ENCODE measurements at places on chromosomes 1 and 21. TPM values are rescaled to one million over a fixed set of nuclear protein-coding genes. Genes with fewer than 3 reads are reported as not detected.

- no peaks in the 10 kb centered on the region for H3K36me3 ChIP-seq
- peaks cover 4% of the 10 kb centered on the region for H3K4me1 ChIP-seq
- H3K27me3 ChIP-seq: no peaks in the 10 kb centered on the region
- H3K4me3 ChIP-seq: no peak overlapping the region
- H3K27ac ChIP-seq: no peak overlapping the region
- no peak for DNase-seq
These were observed 175.6 kb downstream of the NRIP1 start for GRCh38 chr21:14889080-14889810.

- no peaks in the 10 kb centered on the region for H3K27me3 ChIP-seq
- H3K36me3 ChIP-seq: no peaks in the 10 kb centered on the region
These were observed 177.8 kb downstream of the PSMG1 start for GRCh38 chr21:39005502-39005787.

DNA sequence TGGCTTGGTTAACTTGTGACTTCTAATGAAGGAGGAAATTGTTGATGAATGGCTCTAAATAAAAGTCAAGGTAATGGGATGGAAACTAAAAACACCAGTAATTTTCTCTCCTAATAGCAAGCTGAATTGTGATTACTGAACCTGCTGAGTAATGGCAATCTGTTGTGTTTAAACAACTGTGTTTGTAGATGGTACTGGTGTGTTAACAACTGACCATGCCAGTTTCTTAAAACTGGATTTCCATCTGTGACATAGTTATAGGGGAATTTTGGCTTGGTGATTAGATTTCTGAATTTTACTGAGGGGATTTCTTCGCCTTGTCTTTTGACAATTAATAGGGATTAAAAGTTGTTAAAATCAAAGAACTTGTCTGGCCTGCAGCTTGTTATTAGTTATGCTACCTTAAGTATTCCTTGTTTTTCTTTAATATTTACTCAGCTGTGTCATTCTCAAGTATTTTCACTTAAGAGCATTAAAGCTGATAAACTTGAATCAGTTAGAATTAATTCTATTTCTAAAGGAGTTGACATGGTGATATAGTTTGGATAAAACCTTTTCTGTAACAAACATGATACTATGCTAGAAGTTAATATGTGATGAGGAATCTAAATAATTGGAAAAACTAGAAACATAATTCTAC, 7.9 kb upstream of the ERO1B start:
- no peaks in the 10 kb centered on the region for H3K36me3 ChIP-seq
- H3K27me3 ChIP-seq: no peaks in the 10 kb centered on the region
- H3K27ac ChIP-seq: no peak overlapping the region
- no peaks in the 10 kb centered on the region for H3K4me1 ChIP-seq
- no peak overlapping the region for H3K4me3 ChIP-seq

GRCh38 chr1:111211921-111212320, 11.5 kb upstream of the DENND2D start:
- peaks cover 4% of the 10 kb centered on the region for H3K4me1 ChIP-seq
- no peak overlapping the region for H3K4me3 ChIP-seq
- H3K36me3 ChIP-seq: no peaks in the 10 kb centered on the region
- no peaks in the 10 kb centered on the region for H3K27me3 ChIP-seq
- no peak overlapping the region for H3K27ac ChIP-seq
- DNase-seq: no peak

DNA sequence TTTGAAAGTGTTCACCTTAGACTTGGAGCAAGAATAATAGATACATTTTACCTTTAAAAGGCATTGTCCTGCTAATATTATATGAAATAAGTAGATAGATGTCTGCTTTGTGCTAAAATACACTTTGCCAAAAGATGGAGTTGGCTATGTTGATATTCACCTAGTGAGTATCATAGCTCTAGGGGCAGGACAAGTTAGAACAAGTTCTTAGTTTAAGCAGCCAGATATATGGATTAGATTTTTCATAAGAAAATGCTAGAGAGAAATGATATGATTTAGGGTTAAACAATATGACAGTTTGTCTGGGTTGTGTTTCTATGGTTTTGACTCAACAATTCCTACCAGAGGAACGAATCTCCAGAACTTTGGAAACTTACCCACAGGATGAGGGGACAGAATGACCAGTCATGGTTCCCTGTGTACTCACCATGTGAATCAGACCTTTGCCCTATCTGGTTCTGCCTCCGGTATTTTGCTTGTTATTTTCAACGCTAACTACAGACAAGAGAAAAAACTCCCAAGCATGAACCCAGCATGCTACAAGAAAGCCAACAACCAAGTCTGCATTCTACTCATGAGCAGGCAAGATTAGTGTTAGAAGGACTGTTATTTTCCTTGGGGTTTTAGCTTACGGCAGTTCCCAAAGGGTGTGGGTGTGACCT, 1.7 kb downstream of the F5 start:
- no peak for DNase-seq
- H3K4me3 ChIP-seq: no peak overlapping the region
- no peak overlapping the region for H3K27ac ChIP-seq
- no peaks in the 10 kb centered on the region for H3K27me3 ChIP-seq

GRCh38 chr1:65265296-65265650, 44.1 kb upstream of the DNAJC6 start:
- no peaks in the 10 kb centered on the region for H3K27me3 ChIP-seq
- H3K27ac ChIP-seq: no peak overlapping the region
- no peak for DNase-seq
- no peak overlapping the region for H3K4me3 ChIP-seq
- no peaks in the 10 kb centered on the region for H3K36me3 ChIP-seq
- peaks cover 10% of the 10 kb centered on the region for H3K4me1 ChIP-seq

DNA sequence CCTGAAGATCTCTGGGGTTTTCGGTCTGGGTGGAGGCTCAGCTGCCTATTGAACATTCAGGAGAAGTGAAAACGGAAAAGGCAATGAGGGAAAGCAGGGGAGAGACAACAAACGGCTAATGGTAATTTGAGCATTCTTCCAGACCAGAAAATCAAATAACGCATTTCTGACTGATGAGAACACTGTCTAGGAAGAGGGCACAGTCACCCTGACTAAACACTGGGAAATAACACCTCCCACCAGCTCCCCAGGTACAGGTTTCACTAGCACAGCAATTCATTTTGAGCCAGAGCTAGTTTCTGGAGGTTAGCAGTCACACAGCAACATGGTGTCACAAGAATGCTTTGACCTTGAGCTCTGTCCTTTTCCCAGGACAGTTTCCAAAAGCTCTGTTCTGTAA, 21.1 kb downstream of the NCF2 start:
- no peaks in the 10 kb centered on the region for H3K27me3 ChIP-seq
- H3K27ac ChIP-seq: no peak overlapping the region
- peaks cover 3% of the 10 kb centered on the region for H3K4me1 ChIP-seq
- no peak for DNase-seq
- no peak overlapping the region for H3K4me3 ChIP-seq

- H3K4me1 ChIP-seq: no peaks in the 10 kb centered on the region
- no peak overlapping the region for H3K27ac ChIP-seq
- no peaks in the 10 kb centered on the region for H3K27me3 ChIP-seq
- no peak for DNase-seq
These were observed 132.2 kb downstream of the ATP5PO start for GRCh38 chr21:33783187-33783979.

DNA sequence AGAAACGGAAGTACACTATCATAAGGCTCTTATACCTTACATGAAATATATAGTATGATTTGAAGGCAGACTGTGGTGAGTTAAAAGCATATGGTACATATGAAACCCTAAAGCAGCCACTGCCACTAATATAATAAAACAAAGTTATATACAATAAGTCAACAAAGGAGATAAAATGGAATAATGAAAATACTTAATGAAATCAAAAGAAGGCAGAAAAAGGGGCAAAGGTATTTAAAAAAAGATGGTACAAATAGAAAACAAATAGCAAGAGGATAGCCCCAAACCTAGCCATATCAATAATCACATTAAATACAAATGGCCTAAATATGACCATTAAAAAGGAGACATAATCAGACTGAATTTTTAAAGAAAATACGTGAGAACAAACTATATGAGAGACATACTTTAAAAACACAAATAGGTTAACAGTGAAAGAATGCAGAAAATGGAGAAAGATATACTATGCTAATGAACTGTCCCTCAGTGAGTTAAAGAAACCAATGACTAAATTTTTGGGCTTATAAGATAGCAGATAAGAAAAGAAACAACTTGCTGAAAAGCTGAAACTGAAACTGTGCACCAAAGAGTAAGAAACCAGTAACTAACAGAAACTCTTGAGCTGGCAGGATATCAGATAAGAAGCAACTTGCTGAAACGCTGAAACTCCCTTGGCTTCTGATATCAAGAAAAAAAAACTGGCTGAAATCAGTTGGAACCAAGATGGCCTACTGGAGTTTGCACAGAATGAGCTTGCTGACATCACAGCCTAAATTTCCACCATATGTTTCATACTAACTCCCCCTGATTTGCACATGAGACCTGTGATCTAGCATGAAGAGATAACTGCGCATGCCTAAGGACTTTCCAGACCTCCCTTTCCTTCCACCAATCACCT, 44.3 kb upstream of the IL10 start:
- H3K4me1 ChIP-seq: peaks cover 3% of the 10 kb centered on the region
- H3K36me3 ChIP-seq: no peaks in the 10 kb centered on the region
- H3K4me3 ChIP-seq: no peak overlapping the region
- no peak for DNase-seq
- no peak overlapping the region for H3K27ac ChIP-seq

- no peak for DNase-seq
- H3K27me3 ChIP-seq: no peaks in the 10 kb centered on the region
- H3K36me3 ChIP-seq: no peaks in the 10 kb centered on the region
- H3K27ac ChIP-seq: no peak overlapping the region
- no peaks in the 10 kb centered on the region for H3K4me1 ChIP-seq
These were observed 47.8 kb upstream of the PRDM2 start for GRCh38 chr1:13652238-13652637.

- no peak overlapping the region for H3K4me3 ChIP-seq
- no peaks in the 10 kb centered on the region for H3K4me1 ChIP-seq
- no peak overlapping the region for H3K27ac ChIP-seq
These were observed 34.4 kb downstream of the KLHL20 start for GRCh38 chr1:173749137-173749536.

GRCh38 chr21:45945066-45945867, 36.3 kb upstream of the COL6A1 start:
- H3K4me3 ChIP-seq: no peak overlapping the region
- no peak for DNase-seq
- H3K4me1 ChIP-seq: peaks cover 3% of the 10 kb centered on the region
- H3K27ac ChIP-seq: no peak overlapping the region
- no peaks in the 10 kb centered on the region for H3K27me3 ChIP-seq
- no peaks in the 10 kb centered on the region for H3K36me3 ChIP-seq

- DNase-seq: no peak
- H3K27ac ChIP-seq: no peak overlapping the region
- no peak overlapping the region for H3K4me3 ChIP-seq
- no peaks in the 10 kb centered on the region for H3K36me3 ChIP-seq
These were observed 65.1 kb upstream of the ID3 start for GRCh38 chr1:23624440-23624839.

DNA sequence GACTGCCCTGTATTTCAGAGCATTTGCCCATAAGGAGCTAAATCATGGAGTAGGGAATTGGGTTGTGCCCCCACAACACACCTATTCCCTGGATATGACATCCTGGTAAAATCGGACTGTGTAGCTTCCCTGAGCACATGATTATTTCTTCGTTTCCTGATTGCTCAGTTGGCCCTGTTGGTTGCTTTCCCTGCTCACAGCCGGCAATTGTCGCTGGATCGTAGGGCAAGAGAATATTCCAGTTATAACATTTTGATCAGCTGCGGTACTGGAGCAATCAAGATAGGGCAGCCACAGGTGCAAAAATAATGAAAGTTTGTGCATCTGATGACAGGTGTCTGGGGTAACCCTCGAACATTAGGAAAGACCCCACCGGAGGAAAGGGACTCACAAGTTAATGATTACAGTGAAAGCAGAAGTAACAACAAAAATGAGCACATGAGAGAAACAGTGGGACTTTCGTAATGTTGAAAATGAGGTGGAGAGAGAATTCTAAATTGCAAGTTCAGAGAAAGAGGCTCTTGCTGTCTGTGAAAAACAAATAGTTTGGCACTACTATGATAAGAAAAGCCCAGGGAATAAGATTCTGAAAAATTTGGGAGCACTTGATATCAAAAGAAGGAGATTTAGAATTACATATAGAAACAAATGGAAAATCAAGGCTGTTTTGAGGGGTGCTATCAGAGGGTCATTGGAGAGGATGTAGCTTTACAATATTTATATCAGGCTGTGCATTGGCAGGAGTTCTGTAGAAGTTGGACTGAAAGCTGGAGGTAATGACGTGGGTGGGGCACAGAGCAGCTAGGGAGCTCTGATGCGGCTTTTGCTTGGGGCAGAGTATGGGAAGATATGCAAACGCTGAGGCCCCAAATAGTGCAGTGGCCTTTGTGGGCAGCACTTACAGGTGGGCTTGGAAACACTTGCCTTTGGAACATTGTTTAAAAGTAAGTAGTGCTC, at the start of gene MAB21L3:
TSS of gene MAB21L3 (plus strand) at position 833 of the 957 bp plus-strand sequence. CDS start 1,217 bp downstream, outside the sequence.
- peaks cover 5% of the 10 kb centered on the region for H3K4me1 ChIP-seq
- no peaks in the 10 kb centered on the region for H3K27me3 ChIP-seq

DNA sequence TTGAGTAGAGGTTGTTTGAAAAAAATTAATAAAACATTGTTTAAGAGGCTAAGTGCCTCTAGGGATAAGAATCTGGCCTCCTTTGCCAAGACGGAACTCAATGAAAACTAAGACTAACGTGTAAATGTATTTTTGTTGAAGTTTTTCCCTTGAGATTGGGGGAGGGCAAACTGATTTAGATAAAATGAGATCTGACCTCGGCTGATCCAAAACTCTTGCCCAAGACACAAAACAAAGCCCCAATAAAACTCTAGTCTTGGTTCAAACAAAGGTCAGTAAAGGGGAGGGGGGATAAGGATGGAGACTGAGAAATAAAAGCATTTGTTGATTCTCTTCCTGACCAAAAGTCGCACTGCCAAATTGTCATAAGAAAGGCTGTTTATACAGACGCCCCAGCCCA, 134.8 kb upstream of the DPT start:
- DNase-seq: no peak
- no peaks in the 10 kb centered on the region for H3K4me1 ChIP-seq
- H3K36me3 ChIP-seq: no peaks in the 10 kb centered on the region
- H3K4me3 ChIP-seq: no peak overlapping the region
- no peaks in the 10 kb centered on the region for H3K27me3 ChIP-seq

DNA sequence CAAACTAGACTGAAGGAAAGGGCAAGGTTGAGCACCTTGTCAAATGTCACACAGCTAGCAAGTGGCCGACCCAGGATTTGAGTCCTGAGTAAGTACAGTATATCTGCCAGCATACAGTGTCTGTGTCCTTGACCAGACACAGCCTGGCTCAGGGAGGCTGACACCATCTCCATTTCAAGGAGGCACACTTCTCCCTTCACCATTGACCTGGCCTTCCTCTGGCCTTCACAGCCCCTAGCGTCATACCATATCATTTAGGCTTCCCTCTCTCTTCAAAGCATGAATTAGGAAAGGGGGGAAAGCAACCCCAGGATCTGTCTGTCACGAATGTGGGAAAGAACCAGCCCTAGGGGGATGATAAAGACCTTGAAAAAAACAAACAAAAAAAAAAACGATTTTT, 155.6 kb downstream of the PLPP3 start:
- H3K36me3 ChIP-seq: no peaks in the 10 kb centered on the region
- H3K4me1 ChIP-seq: no peaks in the 10 kb centered on the region
- no peaks in the 10 kb centered on the region for H3K27me3 ChIP-seq
- no peak overlapping the region for H3K27ac ChIP-seq
- no peak for DNase-seq

TAL1 gene
- total RNA-seq: 9.3 TPM

PEAR1 gene
- total RNA-seq: 15.1 TPM

NUAK2 gene
- 14.1 TPM for total RNA-seq

SMPDL3B gene
- total RNA-seq: 16.5 TPM

LHX8 gene
- total RNA-seq: not detected

RNU1-1 gene
- under 0.01 TPM for total RNA-seq

NBPF20 gene
- total RNA-seq: 4.6 TPM

PROX1 gene
- 7.6 TPM for total RNA-seq

GJA8 gene
- not detected for total RNA-seq

PTAFR gene
- total RNA-seq: 9.3 TPM
